ENCODE measurements at places on chromosomes 4 and X. TPM values are rescaled to one million over a fixed set of nuclear protein-coding genes. Genes with fewer than 3 reads are reported as not detected.

DNA sequence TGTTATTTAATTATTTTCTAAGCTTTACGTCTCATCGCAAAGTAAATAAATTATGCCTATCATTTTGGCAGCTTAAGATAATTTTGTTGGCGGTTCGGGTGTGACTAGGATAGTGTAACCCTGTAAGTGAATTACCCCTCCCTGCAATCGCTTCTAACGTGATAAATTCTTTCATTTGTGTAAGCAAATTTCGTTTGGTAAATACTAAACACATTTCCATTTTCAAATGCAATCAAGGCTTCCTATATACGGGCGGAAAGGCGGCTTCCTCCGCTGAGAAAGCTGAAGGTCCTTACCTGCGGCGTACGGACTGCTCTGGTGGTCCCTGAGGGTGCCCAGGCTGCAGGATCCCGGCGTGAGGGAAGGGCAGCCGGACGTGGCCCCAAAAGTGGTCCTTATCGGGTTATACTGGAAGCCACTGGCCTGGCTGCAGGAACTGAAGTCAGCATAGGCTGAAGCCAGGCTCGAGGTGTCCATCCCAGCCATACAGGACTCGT, 403 bp downstream of the PHOX2B start:
- H3K4me1 ChIP-seq, result no peaks in the 10 kb centered on the region
- H3K27me3 ChIP-seq, result peaks cover 63% of the 10 kb centered on the region
- H3K27ac ChIP-seq, result no peak overlapping the region
- DNase-seq, result no peak
- H3K36me3 ChIP-seq, result no peaks in the 10 kb centered on the region

GRCh38 chr4:4637710-4638109, 95.9 kb upstream of the STX18 start:
- H3K4me3 ChIP-seq, result no peak overlapping the region
- no peak overlapping the region for H3K27ac ChIP-seq
- no peaks in the 10 kb centered on the region for H3K27me3 ChIP-seq
- peaks cover 2% of the 10 kb centered on the region for H3K4me1 ChIP-seq
- H3K36me3 ChIP-seq, result peaks cover 9% of the 10 kb centered on the region
- DNase-seq, result no peak

- H3K27me3 ChIP-seq, result peaks cover 6% of the 10 kb centered on the region
- no peak overlapping the region for H3K4me3 ChIP-seq
- no peaks in the 10 kb centered on the region for H3K4me1 ChIP-seq
- DNase-seq, result no peak
Observed at GRCh38 chr4:21947791-21948346, 703 bp downstream of the KCNIP4 start.

LAP3 gene
- 45.1 TPM for total RNA-seq

DNA sequence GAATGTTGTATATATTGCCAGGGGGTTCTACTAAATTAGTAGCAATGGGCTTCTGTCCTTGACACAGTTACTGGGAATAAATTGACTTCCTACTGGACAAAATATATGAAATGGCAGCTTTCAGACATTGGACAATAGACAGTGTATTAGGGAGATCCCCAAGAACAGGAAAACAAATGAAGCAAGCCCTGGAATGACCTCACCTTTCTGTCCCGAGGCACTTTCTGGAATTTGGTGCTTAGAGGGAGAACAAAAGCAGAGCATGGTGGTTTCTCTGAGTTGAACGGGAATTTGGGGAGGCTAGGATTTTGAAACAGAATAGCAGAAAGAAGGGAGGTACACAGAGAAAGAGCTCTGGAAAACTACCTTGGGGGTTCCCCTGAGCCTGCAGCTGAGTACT, 187.7 kb upstream of the MAGEB2 start:
- H3K4me1 ChIP-seq, result no peaks in the 10 kb centered on the region
- no peak overlapping the region for H3K4me3 ChIP-seq
- H3K36me3 ChIP-seq, result no peaks in the 10 kb centered on the region
- no peak for DNase-seq
- H3K27ac ChIP-seq, result no peak overlapping the region

DNA sequence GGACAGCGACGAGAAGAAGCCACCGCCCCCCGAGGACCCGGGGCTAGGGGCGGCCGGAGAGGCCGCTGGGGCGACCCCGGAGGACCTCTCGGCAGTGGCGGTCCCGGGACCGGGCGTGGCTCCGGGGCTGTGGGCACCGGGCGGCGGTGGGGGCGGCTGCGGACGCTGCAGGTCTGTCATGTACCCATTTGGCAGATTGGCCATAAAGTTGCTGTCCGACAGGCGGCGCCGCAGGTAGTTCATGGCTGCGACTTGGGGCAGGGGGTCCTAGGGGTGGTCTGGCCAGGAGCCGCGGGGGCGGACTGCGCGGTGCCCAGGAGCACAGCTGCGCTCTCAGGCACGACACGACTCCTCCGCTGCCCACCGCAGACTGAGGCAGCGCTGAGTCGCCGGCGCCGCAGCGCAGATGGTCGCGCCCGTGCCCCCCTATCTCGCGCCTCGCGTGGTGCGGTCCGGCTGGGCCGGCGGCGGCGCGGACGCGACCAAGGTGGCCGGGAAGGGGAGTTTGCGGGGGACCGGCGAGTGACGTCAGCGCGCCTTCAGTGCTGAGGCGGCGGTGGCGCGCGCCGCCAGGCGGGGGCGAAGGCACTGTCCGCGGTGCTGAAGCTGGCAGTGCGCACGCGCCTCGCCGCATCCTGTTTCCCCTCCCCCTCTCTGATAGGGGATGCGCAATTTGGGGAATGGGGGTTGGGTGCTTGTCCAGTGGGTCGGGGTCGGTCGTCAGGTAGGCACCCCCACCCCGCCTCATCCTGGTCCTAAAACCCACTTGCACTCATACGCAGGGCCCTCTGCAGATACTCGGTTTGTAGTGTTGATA, at the start of gene SYN1:
SYN1 (minus strand) TSS at position 372 of the 817 bp plus-strand sequence; CDS start at position 243, 129 bp downstream.
- peak; percentile 62 for DNase-seq
- peaks cover 16% of the 10 kb centered on the region for H3K4me1 ChIP-seq
- no peaks in the 10 kb centered on the region for H3K36me3 ChIP-seq

DNA sequence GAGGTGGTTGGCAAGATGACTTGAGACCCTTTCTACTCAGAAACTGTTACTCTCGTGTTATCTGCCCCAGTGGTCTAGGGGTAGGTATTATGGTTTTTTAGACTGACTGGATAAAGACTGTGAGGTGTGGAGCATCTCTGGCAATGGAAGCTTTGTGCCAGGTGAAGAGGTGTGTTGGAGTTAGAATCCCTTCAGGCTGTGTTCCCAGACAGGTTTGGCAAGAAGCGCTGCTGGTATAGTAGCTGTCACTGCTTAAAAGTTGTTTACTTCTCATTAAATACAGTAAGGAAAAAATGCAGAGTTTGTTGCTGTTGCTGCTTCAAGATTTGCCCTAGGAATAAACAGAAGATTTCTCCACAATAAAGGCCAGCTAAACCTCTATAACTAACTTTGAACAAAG, 35.3 kb downstream of the AREG start:
- H3K27me3 ChIP-seq, result peaks cover 4% of the 10 kb centered on the region
- H3K4me3 ChIP-seq, result no peak overlapping the region
- H3K4me1 ChIP-seq, result peaks cover 1% of the 10 kb centered on the region
- no peaks in the 10 kb centered on the region for H3K36me3 ChIP-seq
- no peak for DNase-seq
- no peak overlapping the region for H3K27ac ChIP-seq

- H3K4me3 ChIP-seq, result no peak overlapping the region
- peaks cover 19% of the 10 kb centered on the region for H3K4me1 ChIP-seq
- H3K27ac ChIP-seq, result no peak overlapping the region
- DNase-seq, result no peak
Observed at GRCh38 chr4:120053911-120054310, 12.7 kb downstream of the MAD2L1 start.

- H3K36me3 ChIP-seq, result no peaks in the 10 kb centered on the region
- no peak for DNase-seq
- H3K4me3 ChIP-seq, result no peak overlapping the region
- no peak overlapping the region for H3K27ac ChIP-seq
Observed at GRCh38 chr4:120693816-120694215, 228.7 kb downstream of the PRDM5 start.

- DNase-seq, result no peak
- H3K4me1 ChIP-seq, result no peaks in the 10 kb centered on the region
- H3K27me3 ChIP-seq, result no peaks in the 10 kb centered on the region
- no peak overlapping the region for H3K4me3 ChIP-seq
- no peaks in the 10 kb centered on the region for H3K36me3 ChIP-seq
Observed at GRCh38 chrX:140701480-140701879, 8.1 kb upstream of the LINC00632 start.

DNA sequence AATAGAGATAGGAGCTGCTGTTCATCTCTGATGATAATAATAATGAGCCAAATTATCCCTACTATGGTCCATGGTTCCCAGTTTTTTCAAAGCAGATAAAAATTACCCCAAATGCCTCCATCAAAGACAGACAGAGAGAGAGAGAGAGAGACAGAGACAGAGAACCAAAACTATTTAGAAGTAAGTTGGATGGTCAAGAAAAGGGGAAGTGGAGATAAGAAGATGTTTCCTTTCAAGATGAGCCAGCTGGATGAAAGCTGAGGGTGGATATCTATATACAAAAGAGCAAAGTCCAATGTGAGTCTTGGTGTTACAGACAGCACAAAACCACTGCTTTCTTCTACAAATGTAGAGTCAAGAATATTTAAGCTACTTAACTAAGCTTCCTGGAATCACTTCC, 173.9 kb downstream of the GRIA3 start:
- H3K36me3 ChIP-seq, result no peaks in the 10 kb centered on the region
- H3K4me3 ChIP-seq, result no peak overlapping the region
- no peak for DNase-seq
- H3K27me3 ChIP-seq, result no peaks in the 10 kb centered on the region
- H3K27ac ChIP-seq, result no peak overlapping the region

- H3K36me3 ChIP-seq, result peaks cover 16% of the 10 kb centered on the region
- H3K4me3 ChIP-seq, result no peak overlapping the region
- no peak overlapping the region for H3K27ac ChIP-seq
- DNase-seq, result no peak
- peaks cover 48% of the 10 kb centered on the region for H3K4me1 ChIP-seq
- H3K27me3 ChIP-seq, result no peaks in the 10 kb centered on the region
Observed at GRCh38 chr4:75034523-75034922, 101.6 kb downstream of the PARM1 start.

GPR34 gene
- 0.24 TPM for total RNA-seq

PSMD10 gene
- 35.4 TPM for total RNA-seq

TREX2 gene
- total RNA-seq, result 3.2 TPM

DNA sequence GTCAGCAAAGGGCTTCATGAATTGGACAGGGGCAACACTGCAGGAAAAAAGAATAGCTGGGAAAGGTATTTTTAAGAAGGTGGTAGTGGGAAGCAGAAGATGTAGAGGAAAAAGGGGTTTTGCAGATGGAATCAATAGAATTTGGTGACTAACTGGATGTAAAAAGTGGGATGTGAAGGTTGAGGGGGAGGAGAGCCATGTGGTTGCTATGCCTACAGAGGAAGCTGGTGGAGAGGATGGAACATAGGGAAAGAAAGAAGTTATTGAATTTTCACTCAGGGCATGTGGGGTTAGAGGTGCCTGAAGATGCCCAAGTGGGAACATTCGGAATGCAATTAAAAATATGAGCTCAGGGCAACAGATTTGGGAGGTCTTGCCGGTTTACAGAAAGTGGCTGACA, 33.0 kb downstream of the REELD1 start:
- peaks cover 2% of the 10 kb centered on the region for H3K36me3 ChIP-seq
- no peaks in the 10 kb centered on the region for H3K27me3 ChIP-seq

DNA sequence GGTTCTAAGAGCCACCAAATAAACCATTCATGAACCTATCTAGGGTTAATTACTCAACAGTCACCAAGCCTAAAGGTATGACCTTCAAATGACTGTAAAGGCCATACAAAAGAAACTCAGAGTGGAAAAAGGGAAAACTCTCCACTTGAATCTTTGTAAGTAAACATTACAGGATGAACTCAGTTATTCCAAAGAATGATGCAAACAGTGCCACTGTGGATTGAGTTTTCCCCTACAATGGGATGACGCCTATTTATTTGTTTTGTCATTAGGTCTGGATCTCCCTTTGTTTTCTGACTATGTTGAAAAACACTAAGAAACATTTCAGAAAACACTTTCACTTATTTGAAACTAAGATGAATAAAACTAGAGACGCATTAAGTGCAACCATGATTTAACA, 12.7 kb downstream of the NUDT6 start:
- H3K27me3 ChIP-seq, result no peaks in the 10 kb centered on the region
- no peak for DNase-seq
- H3K4me3 ChIP-seq, result no peak overlapping the region
- H3K36me3 ChIP-seq, result peaks cover 1% of the 10 kb centered on the region
- H3K27ac ChIP-seq, result no peak overlapping the region

DNA sequence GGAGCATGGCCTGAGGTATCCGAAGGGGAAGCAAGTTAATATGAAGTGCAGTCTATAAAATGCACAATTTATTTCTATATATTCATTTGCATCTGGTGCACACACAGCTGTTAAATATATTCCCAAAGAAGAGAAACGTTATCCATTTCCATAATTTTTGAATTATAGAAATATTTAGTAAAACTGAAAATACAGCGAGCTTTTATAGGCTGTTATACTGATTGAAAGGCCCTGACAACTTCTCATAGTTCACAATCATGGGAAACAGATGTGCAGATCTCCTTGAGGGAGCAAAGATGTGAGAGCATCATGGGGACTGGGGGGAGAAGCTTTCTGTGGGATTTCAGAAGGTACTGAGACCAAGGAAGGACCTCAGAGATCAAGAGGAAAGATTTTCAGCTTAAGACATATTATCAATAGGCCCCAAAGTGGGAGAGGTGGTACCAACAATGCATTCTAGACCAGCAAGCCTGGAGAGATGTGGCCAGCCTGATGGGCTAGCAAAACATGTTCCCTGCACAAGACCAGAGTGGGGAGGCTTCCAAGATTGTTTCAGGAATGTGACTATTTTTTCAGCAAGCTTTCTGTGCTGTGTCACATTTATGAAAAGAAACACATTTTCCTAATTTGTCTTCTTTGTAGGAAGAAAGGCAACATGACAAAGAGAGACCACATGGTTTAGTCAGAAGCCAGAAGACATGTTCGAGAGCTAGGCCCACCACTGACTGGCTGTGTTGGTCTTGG, 256.0 kb upstream of the SFRP2 start:
- DNase-seq, result no peak
- H3K36me3 ChIP-seq, result no peaks in the 10 kb centered on the region
- H3K27me3 ChIP-seq, result no peaks in the 10 kb centered on the region
- H3K4me1 ChIP-seq, result no peaks in the 10 kb centered on the region

DNA sequence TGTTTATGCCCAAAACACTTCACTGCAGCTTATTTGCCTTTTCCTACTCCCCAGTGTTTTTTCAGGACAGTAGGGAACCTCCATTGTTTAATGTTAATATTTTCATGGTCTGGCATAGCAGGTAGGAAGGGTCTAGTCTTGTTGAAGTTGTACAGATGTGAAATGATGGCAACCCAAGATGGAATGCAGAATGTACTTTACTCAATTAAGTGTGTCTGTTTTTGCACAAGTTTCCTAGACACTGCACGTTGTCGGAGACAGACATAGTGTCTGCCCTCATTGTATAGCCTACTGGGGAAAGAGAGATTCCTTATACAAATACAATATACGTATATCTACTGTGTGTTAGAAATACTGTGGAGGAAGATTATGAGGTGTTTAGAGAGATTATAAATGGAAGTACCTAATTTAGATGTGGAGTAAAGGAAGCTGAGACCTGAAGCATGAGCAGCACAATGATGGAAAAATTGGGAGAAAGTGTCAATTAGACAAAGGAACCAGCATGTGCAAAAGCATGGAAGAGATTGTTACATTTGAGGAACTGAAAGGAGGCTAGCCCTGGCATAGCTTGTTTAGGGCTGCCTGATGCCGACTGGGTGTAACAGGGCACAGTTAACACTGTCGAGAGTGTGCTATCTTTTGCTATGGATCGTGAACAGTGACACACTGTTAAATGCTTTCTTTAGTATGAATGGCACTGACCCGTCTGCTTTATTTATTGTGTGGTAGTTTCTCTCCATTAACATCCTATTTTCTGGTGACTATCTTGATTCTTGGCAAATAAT, 18.4 kb downstream of the CPEB2 start:
- H3K4me1 ChIP-seq, result peaks cover 14% of the 10 kb centered on the region
- DNase-seq, result no peak

IL13RA2 gene
- not detected for total RNA-seq
